ENCODE measurements at places on chromosomes 11 and 22.

DNA sequence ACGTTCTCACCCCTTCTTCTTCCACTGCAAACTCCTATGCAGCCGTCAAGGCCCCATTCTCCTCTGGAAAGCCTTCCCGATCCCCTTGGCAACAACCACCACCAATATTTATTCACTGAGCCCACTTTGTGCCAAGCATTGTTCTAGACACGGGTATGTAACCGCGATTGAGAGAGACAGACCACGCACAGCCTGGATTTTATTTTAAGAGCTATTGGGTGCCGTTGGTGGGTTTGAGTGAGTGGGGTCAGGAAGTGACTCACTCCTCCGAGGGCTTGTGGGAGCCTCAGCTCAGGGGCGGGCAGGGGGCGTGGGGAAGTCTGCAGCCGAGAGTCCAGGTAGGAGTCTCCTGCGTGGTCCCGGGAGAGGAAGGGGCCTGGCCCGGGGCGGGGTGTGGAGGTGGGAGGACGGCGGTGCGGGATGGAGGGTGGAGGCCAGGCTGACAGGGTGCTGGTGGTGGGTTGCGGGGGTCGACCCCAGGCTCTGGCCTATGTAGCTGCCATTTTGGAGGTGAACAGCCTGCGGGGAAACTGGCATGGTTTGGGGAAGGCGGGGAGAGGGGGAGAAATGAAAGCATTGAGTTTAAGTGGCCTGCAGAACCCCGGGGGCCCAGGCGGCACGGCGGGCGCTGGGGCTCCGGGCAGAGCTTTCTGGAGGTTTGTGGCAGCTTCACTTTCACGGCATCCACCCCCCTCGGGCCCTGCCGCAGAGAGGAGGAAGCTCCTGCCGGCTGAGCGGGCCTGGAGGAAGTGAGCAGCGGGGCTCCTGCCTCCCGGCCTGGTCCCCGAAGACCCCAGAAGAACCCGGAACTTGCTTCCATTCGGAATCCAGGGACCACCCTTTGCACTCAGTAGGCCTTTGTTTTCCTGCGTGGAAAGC, 547 bp downstream of the PARVG start:
- H3K27me3 ChIP-seq: no peaks in the 10 kb centered on the region
- H3K36me3 ChIP-seq: peaks cover 30% of the 10 kb centered on the region
- H3K4me1 ChIP-seq: peaks cover 40% of the 10 kb centered on the region
- peak; percentile 62 for DNase-seq
- H3K27ac ChIP-seq: peak overlapping the region; percentile 95

GRCh38 chr11:14424096-14424495, 65.1 kb upstream of the RRAS2 start:
- DNase-seq: no peak
- H3K4me1 ChIP-seq: peaks cover 4% of the 10 kb centered on the region
- H3K27ac ChIP-seq: no peak overlapping the region
- no peaks in the 10 kb centered on the region for H3K36me3 ChIP-seq
- no peaks in the 10 kb centered on the region for H3K27me3 ChIP-seq

DNA sequence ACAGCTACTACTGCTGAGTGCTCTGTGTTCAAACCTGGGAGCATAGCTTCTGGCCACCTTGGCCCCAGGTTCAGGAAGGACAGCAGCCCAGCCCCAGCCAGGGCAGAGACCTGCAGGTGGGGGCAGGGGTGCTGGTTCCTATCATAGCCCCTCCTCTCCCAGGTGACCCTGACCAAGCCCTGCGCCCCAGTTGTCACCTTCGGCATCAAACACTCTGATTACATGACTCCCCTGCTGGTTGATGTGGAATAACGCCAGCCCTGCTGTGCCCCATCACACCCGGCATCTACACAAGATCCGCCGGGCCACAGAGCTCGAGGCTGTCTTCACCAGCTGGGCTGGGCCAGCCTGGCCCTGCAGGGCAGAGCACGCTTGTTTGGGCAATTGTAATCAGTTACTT, 6.9 kb downstream of the SCGB1C1 start:
- H3K4me3 ChIP-seq: no peak overlapping the region
- H3K4me1 ChIP-seq: peaks cover 22% of the 10 kb centered on the region
- H3K27me3 ChIP-seq: no peaks in the 10 kb centered on the region
- H3K27ac ChIP-seq: no peak overlapping the region
- peaks cover 31% of the 10 kb centered on the region for H3K36me3 ChIP-seq

DNA sequence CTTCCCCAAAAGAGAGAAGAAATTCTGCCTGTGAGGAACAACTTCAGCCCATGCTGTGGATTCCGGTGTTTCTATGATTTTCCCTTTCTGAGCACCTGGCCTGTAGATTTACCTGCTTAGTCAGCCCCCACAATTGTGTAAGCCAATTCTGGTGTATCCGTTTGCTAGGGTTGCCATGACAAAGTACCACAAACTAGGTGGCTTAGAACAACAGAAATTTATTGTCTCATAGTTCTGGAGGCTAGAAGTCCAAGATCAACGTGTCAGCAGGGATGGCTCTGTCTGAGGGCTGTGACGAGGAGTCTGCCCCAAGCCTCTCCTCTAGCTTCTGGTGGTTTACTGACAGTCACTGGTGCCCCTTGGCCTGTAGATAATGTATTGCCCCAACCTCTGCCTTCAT, 15.9 kb upstream of the CYB5R2 start:
- H3K27me3 ChIP-seq: peaks cover 21% of the 10 kb centered on the region
- H3K36me3 ChIP-seq: no peaks in the 10 kb centered on the region

GRCh38 chr11:23123753-23124152, 263.5 kb upstream of the CCDC179 start:
- no peaks in the 10 kb centered on the region for H3K36me3 ChIP-seq
- no peak overlapping the region for H3K27ac ChIP-seq
- no peak for DNase-seq
- no peaks in the 10 kb centered on the region for H3K4me1 ChIP-seq

DNA sequence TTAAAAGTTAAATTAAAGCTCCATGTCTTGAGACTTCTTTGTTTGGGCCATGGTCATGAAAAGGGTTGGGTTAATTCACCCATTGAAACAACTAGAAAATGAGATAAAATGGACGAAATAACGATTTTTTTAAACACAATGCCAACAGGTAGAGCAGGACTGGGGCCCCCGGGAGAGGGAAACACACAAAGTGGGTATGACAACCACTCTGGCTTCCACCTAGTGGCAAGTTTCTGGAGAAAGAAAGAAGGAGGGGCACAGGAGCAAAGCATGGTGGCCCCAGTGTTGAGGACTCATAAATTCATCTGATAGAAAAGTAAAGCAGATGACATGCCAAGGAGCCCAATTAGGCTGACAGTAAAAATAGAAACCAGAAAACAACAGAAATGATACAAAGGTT, 68.4 kb downstream of the MYEOV start:
- DNase-seq: no peak
- no peak overlapping the region for H3K4me3 ChIP-seq
- H3K4me1 ChIP-seq: no peaks in the 10 kb centered on the region
- no peaks in the 10 kb centered on the region for H3K36me3 ChIP-seq
- H3K27ac ChIP-seq: no peak overlapping the region

- H3K4me1 ChIP-seq: peaks cover 9% of the 10 kb centered on the region
- H3K27me3 ChIP-seq: peaks cover 6% of the 10 kb centered on the region
- DNase-seq: no peak
Observed at GRCh38 chr11:130391711-130392110, 36.7 kb downstream of the ADAMTS8 start.

DNA sequence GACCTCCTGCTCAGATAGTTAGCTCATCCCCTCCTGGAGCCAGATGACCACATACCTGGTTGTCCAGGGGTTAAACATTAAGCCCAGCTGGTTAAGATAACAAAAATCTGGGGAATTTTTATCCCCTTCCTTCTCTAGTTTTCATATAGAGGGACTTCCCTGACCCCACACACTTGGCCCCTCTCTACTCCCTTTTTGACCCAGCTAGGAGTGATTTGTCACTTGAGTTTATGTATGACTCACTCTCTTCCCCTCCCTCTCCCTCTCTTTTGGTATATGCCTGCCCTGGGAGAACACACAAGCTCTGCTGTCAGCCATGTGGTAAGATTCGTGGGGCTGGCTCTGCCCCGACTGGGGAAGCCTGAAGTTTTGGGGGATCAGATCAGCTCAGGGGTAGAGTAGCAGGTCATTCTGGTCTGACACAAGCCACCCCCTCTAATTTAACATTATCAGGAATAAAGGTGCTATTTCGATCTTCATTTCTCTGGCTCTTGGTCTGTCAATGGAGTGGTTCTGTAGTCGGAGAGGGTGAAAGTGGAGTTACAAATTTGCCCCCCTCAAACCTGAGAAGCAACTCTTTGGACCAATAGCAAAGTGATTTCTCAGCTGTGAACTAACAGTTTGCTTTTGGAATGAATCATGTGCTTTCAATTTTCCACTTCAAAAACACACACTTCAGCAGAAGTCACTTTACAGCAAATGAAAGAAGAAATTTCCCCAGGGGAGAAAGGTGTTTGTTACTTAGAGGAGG, 415.3 kb upstream of the CADM1 start:
- H3K4me1 ChIP-seq: peaks cover 16% of the 10 kb centered on the region
- H3K36me3 ChIP-seq: no peaks in the 10 kb centered on the region
- no peak for DNase-seq
- no peak overlapping the region for H3K4me3 ChIP-seq
- H3K27me3 ChIP-seq: no peaks in the 10 kb centered on the region

DNA sequence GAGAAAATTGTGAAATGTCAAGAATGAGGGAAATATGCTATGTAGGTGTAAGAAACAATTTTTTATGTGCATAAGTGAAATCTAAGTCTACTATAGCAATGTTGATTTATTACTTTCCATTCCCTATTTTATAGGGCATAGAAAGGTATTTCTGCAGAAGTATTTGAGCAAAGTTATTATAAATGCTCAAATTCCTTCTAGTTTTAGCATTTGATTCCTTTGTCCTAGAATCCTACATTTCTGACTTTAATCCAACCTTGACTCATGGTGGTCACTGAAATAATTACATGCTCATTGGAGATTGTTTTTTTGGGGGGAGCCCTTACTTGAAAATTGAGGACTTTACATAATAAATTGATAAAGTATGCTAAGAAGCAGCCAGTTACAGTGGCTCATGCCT, 716.6 kb upstream of the LUZP2 start:
- no peaks in the 10 kb centered on the region for H3K27me3 ChIP-seq
- no peaks in the 10 kb centered on the region for H3K36me3 ChIP-seq
- DNase-seq: no peak
- H3K4me3 ChIP-seq: no peak overlapping the region
- no peak overlapping the region for H3K27ac ChIP-seq
- H3K4me1 ChIP-seq: no peaks in the 10 kb centered on the region

DNA sequence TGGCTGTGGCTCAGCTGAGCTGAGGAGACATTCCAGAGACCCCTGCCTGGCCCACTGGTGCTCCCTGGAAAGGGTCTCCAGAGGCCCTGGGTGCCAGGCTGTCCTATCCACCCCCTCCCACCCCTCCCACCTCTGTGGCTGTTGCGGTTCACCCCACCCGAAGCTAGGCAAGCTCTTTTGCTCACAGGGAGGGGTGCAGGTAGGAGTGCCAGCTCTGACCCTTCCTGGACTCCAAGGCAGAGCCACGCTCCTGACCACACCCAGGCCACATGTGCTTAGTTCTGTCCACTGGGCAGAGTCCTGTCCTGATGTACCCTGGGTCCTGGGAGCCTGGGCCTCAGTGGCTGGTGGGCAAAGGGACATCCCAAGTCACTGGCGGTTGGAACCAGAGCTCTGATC, 16.4 kb downstream of the IL17REL start:
- H3K27ac ChIP-seq: no peak overlapping the region
- H3K4me3 ChIP-seq: no peak overlapping the region
- no peaks in the 10 kb centered on the region for H3K36me3 ChIP-seq

GRCh38 chr11:75441804-75442132, 8.8 kb upstream of the KLHL35 start:
- no peak overlapping the region for H3K27ac ChIP-seq
- peaks cover 4% of the 10 kb centered on the region for H3K36me3 ChIP-seq
- no peaks in the 10 kb centered on the region for H3K27me3 ChIP-seq
- no peak for DNase-seq
- no peaks in the 10 kb centered on the region for H3K4me1 ChIP-seq
- no peak overlapping the region for H3K4me3 ChIP-seq

DNA sequence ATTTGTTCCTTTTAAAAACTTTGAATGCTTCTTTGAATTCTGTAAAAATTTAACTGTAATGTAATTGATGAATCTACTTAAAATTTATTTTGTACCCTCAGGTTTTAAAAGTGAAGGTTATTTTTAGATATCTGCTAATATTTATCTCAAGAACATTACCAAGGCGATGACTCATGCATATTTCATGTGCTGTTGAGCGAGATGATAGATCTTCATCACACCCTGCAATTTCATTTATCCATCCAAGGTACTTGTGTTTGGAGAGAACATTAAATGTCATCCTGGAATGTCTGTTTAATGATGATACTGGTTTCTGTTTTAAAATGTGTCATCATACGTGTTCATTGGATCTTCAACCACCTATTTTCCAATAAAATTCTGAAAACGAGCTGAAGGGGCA, 6.7 kb upstream of the OOSP4A start:
- no peak overlapping the region for H3K4me3 ChIP-seq
- H3K36me3 ChIP-seq: no peaks in the 10 kb centered on the region
- H3K27ac ChIP-seq: no peak overlapping the region
- DNase-seq: no peak
- peaks cover 10% of the 10 kb centered on the region for H3K27me3 ChIP-seq
- no peaks in the 10 kb centered on the region for H3K4me1 ChIP-seq

- no peaks in the 10 kb centered on the region for H3K36me3 ChIP-seq
- peaks cover 5% of the 10 kb centered on the region for H3K4me1 ChIP-seq
- no peak overlapping the region for H3K27ac ChIP-seq
- no peak for DNase-seq
Observed at GRCh38 chr11:1695548-1696108, 1.4 kb upstream of the KRTAP5-6 start.

GRCh38 chr11:20839231-20839630, 169.8 kb downstream of the NELL1 start:
- no peak for DNase-seq
- no peak overlapping the region for H3K27ac ChIP-seq
- no peaks in the 10 kb centered on the region for H3K36me3 ChIP-seq

GRCh38 chr22:22026157-22026831, 43.7 kb upstream of the TOP3B start:
- H3K4me3 ChIP-seq: peak overlapping the region; percentile 59
- no peak for DNase-seq
- H3K27ac ChIP-seq: peak overlapping the region; percentile 89
- peaks cover 75% of the 10 kb centered on the region for H3K4me1 ChIP-seq

All from activated B cell treated with CpG ODN at 0.5 μM for 24 hours (primary cell).